Endodermal cell (in vitro differentiated cells): ENCODE measurements at places on chromosomes 11 and 22. TPM values are rescaled to one million over a fixed set of nuclear protein-coding genes. Genes with fewer than 3 reads are reported as not detected.

Gene SYT7
- total RNA-seq, result 2.0 to 3.8 TPM (median 2.6 TPM) in 3 replicates

Gene HEPHL1
- total RNA-seq, result not detected in 2 replicates

- no peak for DNase-seq
These were observed 131.1 kb downstream of the RASSF10 start for GRCh38 chr11:13140028-13140870.

DNA sequence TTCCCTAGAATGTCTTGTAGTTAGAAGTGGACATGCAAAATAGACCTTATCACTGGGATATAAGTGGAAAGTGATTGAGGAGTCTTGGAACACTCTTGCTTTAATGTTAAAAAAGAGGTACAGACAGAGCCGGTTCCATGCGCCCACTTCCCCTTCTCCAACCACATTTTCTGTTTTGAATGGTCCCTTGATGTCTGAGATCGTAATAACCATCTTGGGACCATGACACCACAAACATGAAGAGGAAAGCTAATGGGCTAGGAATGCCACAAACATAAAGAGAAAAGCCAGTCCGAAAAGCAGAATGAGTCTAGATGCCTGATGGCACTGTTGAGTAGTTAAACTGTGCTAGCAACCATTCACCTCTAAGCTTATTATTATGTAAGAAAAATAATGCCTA, 54.8 kb upstream of the SPON1 start:
- no peak for DNase-seq
